ENCODE measurements at places on chromosomes 5 and 9. TPM values are rescaled to one million over a fixed set of nuclear protein-coding genes. Genes with fewer than 3 reads are reported as not detected.

BAAT gene
- not detected for total RNA-seq

UGT3A1 gene
- not detected for total RNA-seq

ISL1 gene
- total RNA-seq, result 1.1 TPM

KIF27 gene
- 7.8 TPM for total RNA-seq

MVB12B gene
- 13.9 TPM for total RNA-seq

MOB3B gene
- total RNA-seq, result 19.7 TPM

DND1 gene
- total RNA-seq, result not detected

TRUB2 gene
- total RNA-seq, result 7.6 TPM

GZMA gene
- total RNA-seq, result not detected

GRM6 gene
- not detected for total RNA-seq

SH3RF2 gene
- total RNA-seq, result 1.4 TPM

CCL27 gene
- not detected for total RNA-seq

PCDHA5 gene
- 1.7 TPM for total RNA-seq

DNA sequence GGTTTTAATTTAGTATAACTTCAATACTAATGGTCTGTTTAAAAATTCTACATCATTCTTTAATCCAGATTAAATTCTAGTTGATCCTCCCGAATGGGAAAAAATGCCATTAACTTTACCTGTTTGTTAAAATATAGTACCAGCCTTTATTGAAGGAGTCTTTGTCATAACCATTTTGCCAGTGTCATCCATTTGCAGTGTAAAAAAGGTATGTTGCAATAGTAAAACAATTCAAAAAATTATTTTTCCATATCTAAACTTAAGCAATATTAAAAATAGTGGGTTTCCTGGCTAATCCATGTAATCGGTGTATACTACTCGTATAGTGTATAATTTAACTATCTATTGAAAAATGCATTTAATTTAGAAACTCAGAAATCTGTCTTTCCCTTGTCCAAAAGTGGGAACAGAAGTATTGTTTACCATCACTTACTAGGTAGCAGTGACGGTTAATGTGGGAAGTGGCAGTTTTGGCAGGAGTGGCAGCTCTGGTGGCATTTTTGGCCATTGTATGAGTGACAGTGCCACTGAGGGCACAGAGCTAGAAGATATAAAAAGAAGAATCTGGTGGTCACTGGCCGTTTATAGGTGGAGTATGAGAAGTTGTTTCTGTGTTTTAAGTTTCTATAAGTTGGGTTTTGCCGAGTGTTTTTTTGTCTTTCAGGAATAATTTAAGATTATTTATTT lies 1.9 kb downstream of the AP3S1 start:
- DNase-seq, result no peak

DNA sequence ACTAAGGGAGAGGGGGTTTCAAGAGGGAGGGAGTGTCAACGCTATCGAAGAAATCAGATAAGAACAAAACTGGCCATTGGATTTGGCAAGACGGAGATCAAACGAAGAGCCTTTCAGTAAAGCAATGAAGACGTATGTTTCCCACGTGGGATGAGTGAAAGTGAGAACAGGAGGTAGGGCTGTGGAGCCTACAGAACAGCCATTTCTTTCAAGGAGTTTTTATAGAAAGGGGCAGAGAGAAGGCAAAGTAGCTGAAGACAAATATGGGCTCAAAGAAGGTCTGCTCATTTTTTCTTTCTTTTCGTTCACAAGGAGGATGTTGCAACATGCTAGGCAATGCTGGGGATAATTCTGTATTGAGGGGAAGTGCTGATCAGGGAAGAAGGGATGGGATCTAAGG lies 98.3 kb downstream of the SUSD1 start:
- DNase-seq, result no peak

- DNase-seq, result peak; percentile 56
Measured at GRCh38 chr5:134136771-134137170, 22.3 kb downstream of the TCF7 start.

- no peak for DNase-seq
Measured at GRCh38 chr9:76691517-76692313, 72.5 kb upstream of the PCA3 start.

DNA sequence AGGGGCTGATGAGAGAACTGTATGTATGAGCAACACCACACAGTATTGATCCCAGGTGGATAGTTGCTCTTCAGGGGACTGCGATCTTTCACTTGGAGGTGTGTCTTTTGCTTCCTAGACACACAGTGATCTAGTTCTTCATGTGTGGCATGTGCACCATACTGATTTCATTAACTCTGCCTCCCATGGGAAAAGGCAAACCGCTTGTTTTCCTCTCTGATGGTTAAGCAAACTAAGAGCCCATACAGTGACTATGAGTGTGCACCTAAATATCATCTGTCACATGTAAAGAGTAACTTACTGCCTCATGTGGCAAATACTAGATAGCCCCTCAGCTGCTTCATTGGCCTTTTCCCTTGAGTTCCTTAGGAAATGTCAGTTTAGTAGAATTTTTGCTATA lies 147.3 kb downstream of the TLE4 start:
- DNase-seq, result no peak

GRCh38 chr5:135307143-135307903 lies 91.7 kb downstream of the MACROH2A1 start:
- DNase-seq, result no peak

GRCh38 chr5:141779503-141779973 lies 97.5 kb upstream of the ARAP3 start:
- DNase-seq, result peak; percentile 76

DNA sequence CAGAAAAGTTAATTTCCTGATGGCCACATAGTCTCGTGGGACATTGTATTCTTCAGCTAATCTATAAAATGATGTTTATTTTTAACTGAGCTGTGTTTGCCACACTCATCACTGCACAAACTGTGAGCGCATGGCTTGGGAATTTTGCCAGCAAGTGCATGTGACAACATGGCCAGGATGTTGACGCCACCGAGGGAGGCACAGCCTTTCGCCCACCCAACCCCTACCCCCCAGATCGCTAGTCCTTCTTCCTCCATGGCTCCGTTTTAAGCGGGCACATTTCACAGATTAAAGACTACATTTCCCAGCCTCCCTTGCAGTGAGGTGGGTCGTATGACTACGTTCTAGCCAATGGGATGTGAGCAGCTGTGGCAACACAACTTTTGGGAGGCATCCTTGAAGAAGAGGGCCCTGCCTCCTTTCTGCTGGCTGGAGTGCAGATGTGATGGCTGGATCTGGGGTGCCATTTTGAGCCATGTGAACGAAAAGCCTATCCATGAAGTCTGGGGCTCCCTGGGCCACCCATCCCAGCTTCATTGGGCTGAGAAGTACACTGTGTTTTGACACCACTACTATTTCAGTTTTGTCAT lies 7.9 kb downstream of the NRARP start:
- no peak for DNase-seq

- no peak for DNase-seq
Measured at GRCh38 chr5:106418196-106418595, 1252.5 kb downstream of the EFNA5 start.

DNA sequence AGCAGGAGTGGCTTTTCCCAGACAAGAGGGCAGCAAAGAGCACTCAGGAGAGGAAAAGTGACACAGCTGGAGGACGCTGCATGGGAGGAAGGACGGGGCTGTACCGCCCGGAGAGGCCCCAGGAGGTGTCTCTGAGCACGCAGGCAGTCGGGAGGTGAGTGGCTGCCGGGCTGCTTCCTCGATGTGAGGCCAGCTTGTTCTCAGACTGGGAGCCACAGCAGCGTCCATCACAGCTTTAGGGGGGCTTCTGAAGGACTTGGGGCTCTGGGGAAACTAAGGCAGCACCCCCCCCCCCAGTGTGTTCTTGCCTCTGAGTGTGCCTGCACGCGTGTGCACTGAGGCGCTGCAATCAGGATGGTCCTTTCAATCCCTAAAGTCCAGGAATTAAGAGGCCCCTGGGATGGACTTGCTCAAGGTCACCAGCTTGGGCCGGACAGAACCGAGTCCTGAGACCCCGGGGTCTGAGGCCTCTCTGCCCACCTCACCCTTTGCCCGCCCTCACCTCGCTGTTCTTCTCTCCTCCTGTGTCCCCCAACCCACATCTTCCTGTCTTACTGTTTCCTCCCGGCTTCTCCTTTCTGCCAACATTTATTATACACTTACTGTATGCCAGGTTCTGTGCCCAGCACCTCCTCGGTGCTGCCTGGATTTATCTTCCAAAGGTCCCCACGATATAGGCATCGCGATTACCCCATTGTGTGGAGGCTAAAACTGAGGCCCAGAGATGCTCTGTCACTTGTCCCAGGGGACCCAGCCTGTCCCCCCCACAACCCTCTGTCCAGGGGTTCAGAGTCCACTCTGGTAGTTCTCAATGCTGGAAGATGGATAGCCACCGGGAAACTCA lies 32.9 kb downstream of the FAM163B start:
- no peak for DNase-seq

- no peak for DNase-seq
Measured at GRCh38 chr5:129112295-129112694, 17.7 kb downstream of the ISOC1 start.

GRCh38 chr5:98713027-98713426 lies 60.4 kb upstream of the RGMB start:
- no peak for DNase-seq

GRCh38 chr5:172816925-172817562 lies 17.0 kb upstream of the ERGIC1 start:
- DNase-seq, result no peak

DNA sequence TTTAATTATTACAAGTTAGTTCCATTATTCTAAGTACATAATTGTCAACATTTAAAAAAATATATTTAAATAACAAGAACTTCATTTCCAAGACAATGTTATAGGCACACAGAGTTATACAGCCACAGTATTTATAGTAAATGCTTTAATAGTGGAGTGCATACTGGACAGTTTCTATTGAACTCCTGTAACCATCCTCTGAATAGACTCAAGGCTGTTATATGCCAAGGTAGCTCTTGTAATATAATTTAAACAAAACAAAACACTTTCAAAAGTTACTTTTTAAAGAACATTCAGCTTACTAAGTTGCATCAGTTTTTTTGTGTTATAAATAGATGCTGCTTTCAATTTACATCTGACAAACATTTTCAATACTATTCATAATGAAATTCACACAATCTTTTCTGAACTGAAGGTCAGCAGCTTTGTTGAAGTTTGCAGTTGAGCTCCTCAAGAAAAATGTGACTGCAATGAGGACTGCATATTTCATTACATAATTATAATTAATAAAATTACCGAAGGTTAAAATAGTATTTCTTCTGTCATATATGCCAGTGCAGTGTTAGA lies 549.9 kb upstream of the CYLC2 start:
- no peak for DNase-seq

DNA sequence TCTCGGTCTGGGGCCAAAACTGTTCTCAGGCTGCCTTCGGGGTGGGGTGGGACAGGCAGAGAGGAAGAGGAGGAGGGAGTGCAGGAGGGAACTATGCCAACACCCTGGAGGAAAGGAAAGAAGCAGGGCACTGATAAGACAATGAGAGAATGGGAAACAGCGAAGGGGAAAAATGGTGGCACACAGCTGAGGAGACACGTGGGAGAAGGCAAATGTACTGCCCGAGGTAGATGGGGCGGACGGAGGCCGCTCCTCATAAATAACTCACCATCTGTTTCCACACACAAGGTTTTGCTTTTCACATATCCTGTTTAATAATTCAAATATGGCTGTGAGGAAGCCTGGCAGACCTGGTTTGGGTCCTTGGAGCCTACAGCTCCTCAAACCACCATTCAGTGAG lies 148.2 kb upstream of the LRRTM2 start:
- no peak for DNase-seq

DNA sequence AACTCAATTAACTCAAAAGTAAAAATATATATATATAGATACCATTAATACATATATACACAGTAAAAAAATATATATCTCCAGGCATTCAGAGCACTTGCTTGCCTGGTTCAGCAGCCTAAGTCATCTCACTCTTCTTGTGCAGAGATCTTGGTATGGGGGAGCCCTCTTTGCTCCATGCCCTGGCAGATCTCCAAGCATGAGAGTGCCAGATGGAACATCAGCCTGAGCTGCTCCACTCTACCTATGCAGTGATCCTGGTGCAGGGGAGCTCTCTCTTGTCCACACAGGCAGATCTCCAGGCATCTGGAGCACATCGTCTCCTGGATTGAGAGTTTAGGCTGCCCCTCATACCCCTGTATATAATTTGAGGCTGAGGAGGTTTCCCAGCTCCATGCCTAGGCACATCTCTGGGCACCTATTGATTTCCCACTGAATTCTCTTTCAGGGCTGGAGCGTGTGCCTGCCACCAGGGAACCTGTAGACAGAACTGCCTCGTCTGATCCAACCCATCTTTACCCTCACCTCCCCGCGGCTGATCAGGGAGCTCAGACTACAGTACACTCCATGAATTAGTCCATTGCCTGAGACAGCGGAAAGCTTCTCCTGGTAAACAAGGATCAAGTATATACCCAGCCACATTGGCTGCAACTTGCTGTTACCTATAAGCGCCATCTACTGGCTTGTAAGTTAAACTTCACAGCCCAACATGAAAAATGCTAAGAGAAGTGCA lies 342.4 kb upstream of the GRIA1 start:
- no peak for DNase-seq

DNA sequence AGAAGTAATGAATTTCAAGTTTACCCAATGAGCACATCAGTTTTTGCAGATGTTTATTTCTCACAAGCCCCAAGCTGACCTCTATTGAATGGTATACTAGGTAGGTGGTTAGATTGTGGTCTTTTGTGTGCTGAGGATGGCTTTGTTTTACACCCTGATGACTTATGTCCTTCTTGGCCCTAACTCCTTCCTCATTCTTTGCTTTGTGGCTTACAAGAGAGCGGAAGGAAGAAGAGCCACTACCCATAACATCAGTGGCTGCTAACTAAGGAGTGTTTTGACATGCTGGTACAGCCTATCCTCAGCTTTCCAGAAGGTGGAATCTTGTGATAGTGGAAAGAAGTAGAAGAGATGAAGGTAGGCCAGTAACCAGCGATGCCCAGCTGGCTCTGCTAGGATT lies 85.7 kb upstream of the NTRK2 start:
- DNase-seq, result no peak

- DNase-seq, result no peak
Measured at GRCh38 chr9:129867136-129868022, 32.1 kb downstream of the USP20 start.

- DNase-seq, result no peak
Measured at GRCh38 chr5:35138232-35138631, 90.5 kb upstream of the AGXT2 start.

GRCh38 chr5:131204964-131205363 lies 34.2 kb downstream of the LYRM7 start:
- DNase-seq, result no peak

- DNase-seq, result no peak
Measured at GRCh38 chr5:92418341-92418740, 1035.2 kb upstream of the ARRDC3 start.

GRCh38 chr9:133384736-133385321 lies 8.7 kb downstream of the STKLD1 start:
- no peak for DNase-seq

DNA sequence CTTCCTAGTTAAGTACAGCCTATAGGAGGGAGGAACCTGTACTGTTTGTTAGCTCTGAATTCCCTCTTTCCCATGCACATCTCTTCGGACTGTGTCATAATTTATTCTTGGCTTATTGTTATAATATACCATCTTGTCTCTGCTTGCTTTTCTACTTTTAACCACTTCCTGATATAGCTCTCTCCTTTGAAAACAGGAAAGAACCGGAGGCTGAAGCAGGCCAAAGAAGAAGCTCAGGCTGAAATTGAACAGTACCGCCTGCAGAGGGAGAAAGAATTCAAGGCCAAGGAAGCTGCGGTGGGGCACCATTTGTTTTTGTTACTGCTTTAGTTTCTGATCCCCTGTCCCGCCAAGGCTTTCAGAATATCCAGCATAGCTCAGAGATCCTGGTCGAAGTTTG lies 4.8 kb downstream of the ATP6V1G1 start:
- DNase-seq, result no peak

Data from sigmoid colon (tissue), 7 donors.